Stimulated activated CD4-positive, alpha-beta T cell treated with anti-CD3 and anti-CD28 coated beads, Interleukin-4, amount 100 ng/mL, for 1 hour (primary cell): ENCODE measurements at places on chromosomes 1 and 21.

DNA sequence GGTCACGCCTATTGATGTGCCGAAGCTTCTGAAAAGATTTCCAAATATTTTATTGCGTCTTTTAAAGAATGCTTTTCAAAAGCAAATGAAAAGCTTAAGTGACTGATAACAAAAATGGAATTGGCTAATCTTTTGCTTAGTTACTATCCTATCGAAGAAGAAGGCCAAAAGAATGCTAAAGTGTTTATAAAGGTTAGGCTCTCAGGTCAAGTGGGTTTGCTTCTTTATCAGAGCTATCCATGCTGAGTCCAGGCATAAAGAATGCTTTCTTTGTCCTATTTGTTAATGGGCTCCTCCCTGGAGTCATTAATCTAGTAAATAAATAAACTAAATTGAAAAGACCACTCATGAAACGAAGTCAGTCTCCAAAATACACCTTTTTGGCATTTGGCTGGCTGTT is 133.4 kb upstream of the LYPLAL1 start:
- no peak for DNase-seq

GRCh38 chr1:178323067-178323466 is 173.7 kb downstream of the CLEC20A start:
- no peak for DNase-seq

DNA sequence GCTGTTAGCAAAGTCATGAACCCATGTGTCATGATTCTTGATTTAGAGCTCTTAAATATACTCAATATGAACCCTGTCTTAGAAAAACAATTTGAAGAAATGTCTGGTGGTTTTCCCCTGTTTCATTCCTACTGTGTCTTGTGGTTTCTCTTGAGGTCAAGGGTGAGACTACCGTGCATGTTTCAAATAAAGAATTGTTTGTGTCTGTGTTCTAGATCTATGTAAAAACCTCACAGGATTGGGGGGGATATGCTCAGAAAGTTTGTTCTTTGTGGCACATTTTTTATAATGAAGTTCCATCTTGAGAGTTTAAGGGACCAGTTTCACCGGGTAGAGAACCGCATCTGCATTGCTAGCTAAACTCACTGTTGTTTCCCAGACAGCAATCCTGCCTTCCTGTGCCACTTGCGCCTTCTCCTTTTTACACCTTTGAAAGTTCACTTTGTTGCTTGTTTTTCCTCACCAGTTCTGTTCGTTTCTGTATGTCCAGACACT is 30.9 kb upstream of the CACYBP start:
- no peak for DNase-seq

DNA sequence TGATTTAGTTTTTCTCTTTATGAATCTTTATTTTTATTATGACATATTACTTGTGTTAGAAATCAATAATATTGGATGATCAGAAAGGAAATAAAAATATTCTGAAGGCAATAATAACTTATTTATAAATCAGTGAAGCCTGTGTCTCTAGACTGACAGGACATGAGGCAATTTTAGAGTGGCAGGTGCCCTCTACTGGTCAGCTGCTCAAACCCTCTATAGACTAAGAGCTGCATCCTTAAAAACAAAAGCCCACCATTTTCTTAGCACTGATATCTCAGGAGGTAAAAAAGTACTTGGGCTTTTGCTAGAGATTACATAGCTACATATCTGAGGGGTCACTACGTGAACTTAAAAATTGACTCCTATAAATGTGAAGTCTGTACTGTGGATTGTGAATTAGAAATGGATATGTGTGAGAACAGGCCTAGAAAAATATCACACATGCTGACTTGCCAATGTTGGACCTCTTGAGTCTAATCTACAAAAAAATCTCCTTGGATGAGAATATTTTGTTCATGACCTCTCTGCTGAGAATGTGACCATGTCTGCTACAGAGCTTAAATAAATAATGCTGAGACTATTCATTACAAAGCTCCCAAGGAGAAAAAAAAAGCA is 597.9 kb upstream of the ADAMTS5 start:
- DNase-seq, result no peak

- DNase-seq, result no peak
Observed at GRCh38 chr21:42042651-42043050, 28.5 kb upstream of the UMODL1 start.

- DNase-seq, result no peak
Observed at GRCh38 chr1:243433737-243434370, 178.0 kb downstream of the SDCCAG8 start.

- no peak for DNase-seq
Observed at GRCh38 chr1:69290291-69290690, 277.4 kb upstream of the LRRC7 start.

- no peak for DNase-seq
Observed at GRCh38 chr1:26789931-26790330, 2.2 kb downstream of the PIGV start.

GRCh38 chr1:215530401-215530984 is 36.6 kb upstream of the KCTD3 start:
- no peak for DNase-seq

DNA sequence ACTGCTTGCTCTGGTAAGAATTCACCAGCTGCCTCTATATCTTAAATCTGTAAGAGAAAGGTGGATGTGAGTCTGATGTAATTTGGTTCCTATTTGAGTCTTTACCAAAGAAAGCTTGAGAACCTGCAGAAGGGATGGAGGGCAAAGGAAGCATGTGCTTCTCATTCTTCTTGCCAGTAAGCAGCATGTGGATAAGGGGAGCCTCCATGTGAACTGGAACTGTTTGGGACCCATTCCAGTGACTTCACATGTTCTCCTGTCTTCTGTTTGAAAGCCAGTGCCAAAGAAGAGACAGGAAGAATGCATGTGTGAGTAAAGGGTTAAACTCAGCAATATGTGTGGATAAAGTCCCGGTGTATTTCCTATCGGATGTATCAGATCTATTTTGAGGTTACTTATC is 119.6 kb upstream of the ADGRL2 start:
- no peak for DNase-seq

DNA sequence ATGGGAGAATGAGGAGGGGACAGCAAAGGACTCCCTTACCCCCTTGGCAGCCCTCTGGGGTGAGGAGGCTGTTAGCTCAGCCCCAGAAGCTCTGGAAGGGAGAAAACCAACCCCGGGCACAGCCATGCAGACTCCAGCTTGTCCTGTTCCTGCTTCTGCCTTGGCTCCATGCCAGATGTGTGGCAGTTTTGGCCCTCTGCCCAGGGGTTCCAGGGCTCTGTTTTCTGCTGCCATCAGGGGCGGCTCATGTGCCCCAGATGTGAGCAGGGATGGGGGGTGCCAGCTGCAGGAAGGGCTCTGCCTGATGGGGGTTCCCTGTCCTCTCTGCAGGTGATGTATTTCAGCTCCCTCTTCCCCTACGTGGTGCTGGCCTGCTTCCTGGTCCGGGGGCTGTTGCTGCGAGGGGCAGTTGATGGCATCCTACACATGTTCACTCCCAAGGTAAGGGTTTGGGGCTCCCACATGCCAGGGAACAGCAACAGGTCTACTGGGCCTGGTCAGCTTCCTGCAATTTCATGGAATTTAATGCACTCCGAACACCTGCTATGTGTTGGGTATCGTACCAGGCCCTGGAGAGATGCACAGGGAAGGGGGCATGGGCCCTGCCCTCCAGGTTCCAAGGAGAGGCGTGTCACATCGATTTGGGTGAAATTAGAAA is 26.1 kb downstream of the SLC6A17 start:
- DNase-seq, result no peak

DNA sequence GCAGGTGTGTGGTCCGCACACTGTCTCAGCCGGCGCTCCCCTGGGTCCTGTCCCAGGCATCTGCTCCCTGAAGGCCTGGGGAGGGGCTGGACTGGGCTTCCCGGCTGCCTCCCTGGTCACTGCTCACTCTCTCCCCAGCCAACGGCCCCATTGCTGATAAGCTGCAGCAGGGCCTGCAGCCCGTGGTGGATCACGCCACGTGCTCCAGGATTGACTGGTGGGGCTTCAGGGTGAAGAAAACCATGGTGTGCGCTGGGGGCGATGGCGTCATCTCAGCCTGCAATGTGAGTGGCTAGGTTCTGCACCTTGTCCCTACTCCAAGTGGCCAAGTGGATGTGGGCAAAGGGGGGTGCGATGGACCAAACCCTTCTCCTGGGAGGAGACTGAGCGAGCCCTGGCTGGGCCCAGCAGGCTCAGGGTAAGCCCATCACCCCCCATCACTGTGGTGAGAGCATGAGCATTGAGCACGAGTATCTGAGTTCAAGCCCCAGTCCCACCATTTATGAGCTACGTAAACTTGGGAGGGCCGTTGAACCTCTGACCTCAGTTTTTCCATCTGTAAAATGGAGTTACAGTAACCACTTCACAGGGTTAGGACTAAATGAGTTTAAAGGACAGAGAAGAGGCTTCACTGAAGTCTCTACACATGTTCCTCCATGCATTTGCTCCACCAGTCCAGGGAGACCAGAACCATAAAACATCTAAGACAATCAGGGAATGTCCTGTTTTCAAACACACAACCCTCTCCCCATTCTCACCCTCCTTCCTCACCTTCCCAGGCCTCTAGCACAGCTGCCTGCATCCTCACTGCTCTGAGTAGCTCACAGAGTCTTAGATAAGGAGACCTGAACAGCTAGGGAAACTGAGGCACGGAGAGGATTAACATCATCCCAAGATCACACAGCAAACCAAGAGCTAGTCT is 6.5 kb downstream of the CTRC start:
- no peak for DNase-seq

DNA sequence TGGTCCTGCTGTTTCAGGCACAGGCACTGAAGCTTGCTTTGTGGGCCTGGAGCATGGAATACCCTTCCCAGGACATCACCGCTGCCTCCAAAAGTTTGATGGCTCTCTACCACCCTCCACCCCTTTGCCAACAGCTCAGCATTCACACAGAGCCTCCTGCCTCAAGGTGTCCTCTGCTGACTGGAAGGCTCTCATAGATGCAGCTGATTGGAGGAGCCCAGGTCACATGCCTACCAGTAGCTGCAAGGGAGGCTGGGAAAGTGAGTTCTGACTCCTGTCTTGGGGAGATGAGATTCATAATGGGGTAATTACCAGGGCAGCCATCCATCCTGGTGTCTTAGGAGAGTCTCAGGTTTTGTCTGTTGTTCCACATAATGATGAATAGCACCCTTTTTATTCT is 124.8 kb upstream of the GRIK3 start:
- DNase-seq, result no peak

DNA sequence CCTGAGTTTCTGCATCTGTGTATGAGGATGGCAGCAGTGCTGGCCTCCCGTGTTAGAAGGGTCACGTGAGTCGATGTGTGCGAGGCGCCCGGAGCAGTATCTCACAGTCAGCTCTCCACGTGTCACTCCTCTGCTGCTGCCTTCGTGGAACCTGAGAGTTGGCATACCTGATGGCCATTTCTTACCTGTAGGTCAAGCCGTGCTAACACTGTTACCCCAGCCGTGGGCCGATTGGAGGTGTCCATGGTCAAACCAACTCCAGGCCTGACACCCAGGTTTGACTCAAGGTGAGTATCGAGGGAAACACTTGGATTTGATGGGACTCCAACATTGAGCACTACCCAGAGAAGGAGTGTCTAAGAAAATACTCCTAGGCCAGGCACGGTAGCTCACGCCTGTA is 10.7 kb downstream of the CDCA8 start:
- DNase-seq, result no peak

GRCh38 chr1:6743189-6744101 is 41.8 kb upstream of the CAMTA1 start:
- DNase-seq, result no peak

- peak; percentile 23 for DNase-seq
Observed at GRCh38 chr1:40143891-40144575, 17.2 kb upstream of the RLF start.

DNA sequence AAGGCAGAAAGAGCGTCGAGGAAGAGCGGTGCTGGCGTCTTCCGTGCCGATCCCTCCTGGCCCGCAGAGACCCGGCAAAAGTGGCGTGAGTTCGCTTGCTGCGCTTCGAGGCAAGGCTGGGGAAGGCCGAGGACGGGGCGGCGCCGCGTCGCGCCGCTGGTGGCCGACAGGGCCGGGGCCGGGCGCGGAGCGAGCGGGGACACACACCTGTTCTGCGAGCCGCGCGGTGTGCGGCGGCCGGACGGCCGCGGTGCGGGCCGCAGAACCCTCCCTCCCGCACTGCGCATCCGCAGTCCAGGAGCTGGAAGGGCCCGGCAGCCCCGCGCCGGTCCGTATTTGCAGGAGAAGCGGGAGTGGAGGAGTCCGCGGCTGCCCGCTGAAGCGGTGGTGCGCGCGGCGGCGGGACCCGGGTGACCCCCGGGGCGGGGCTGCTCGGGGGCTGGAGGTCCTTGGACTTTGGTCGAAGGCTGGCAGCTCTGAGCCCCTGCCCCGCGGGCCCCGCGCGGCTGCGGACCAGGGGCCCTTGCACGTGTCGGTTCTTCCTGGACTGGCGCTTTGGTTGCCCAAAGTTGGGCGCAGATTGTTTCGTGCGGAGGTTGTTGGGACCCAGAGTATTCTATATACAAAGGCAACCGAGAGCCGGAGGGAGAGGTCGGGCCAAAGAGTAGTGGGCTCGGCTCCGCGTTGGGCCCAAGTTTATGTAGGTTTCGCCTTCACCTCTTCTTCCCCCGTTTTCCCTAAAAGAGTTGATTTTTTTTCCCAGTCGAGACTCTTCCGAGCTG is 2.6 kb downstream of the RNF220 start:
- DNase-seq, result peak; percentile 10

DNA sequence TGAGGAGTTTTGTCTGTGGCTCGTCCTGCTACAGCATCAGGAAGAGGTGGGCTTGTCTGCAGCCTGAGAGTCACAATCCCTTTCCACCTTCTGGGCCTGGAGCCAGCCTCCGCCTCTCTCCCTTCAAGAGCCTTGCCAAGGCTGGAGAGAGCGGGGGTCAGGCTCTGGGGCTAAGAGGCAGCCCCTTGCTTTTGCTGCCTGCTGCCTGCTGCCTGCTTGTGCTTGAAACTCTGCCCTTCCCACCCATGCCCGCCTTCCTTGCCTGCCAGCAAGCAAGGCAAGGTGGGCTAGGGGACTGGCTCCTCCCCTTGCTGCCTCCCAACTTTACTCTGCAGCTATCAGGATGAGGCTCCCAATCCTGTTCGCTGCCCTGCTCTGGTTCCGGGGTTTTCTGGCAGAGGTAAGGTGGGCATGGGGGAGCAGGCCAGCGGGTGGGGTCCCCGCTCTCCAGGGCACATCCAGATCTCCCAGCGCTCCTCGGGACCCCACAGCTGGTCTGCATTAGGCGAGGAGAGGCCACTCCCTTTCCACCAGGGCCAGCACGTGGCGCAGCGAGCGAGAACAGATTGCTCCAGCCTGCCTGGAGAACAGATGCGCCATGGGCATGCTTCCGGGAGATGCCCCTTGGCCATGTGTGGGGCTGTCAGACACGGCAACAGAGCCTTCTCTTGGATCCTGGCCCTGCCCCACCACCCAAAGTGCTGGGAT is 7.5 kb upstream of the PTPN7 start:
- no peak for DNase-seq
